ENCODE measurements at places on chromosomes 13 and 19. TPM values are rescaled to one million over a fixed set of nuclear protein-coding genes. Genes with fewer than 3 reads are reported as not detected.

- no peak for DNase-seq
These were observed 49.4 kb upstream of the DOCK9 start for GRCh38 chr13:99027260-99027659.

DNA sequence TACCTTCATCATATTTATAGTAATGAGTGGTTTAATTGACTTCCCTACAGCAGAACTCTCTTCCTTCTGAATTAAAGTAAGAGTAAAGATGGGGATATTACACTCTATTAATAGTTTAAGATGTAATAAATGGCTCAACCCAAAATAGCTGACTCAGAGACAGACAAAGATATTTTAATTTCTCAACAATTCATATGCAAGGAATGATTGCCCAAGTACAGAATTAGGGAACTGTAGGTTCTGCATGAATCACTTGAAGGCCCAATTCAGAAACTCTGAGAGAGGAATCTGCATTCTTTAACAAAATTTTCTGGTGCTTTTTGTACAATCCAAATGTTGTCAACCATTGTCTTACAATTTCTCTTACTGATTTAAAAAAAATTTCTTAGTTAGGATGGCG lies 42.9 kb upstream of the PCDH9 start:
- DNase-seq, result no peak

- DNase-seq, result no peak
These were observed 603.9 kb downstream of the DCT start for GRCh38 chr13:93875547-93875946.

DNA sequence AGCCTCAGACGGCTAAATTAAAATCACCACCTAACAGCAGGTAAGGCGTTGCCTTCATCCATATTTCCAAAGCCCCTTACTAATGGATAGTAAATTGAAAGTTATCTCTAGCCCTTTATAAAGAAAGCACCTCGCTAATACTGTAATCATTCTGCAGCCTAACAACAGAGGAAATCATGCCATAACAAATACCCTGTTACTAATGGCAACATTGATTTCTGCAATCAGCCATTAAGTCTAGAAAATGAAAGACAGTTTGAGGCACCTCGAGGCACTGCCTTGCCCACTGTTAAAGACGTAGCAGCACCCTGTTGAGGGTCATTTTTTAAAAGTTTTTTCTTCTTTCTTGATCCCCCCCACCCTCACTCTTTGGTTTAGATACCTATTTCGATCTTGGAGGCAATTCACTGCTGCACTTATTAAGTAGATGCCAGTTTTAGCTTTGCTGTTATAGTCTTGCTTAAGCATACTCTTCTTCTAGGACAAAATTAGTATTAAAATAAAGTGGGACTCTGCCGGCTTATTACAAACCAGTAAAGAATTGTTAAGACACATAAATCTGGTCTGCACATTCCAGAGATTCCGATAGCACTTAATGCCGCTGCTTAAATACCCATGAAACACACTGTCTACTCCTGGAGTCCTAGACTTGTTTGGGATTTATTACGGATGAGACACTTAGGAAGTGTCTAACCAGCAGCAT lies 74.8 kb downstream of the ZNF536 start:
- no peak for DNase-seq

DNA sequence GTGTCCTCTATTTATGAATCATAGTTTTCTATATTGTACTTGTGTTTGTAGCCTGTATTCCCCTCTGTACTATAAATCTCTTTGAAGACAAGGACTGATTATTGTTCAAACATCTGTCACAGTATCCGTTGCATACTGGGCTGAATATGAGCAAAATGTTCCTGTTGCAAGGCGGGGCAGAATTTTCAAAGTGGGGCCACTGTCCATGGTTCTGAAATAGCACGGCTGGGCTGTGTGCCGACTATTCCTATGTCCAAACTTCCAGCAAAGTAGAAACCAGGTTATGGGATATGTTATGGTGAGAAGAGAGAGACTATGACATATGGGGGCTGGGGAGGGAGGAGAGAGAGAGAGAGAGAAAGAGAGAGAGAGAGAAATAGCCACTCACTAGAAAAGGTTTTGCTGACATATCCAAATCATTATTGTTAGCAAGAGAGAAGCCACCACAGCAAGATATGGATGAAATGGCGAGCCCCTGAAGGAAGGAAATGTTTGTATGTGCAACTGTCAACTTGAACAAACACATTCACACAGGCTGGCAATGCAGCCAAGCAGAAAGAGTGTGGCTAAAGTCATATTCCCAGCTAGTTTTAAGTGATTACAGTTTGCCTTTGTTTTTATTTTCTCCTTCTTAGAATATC lies 107.0 kb upstream of the GPR12 start:
- no peak for DNase-seq

DNA sequence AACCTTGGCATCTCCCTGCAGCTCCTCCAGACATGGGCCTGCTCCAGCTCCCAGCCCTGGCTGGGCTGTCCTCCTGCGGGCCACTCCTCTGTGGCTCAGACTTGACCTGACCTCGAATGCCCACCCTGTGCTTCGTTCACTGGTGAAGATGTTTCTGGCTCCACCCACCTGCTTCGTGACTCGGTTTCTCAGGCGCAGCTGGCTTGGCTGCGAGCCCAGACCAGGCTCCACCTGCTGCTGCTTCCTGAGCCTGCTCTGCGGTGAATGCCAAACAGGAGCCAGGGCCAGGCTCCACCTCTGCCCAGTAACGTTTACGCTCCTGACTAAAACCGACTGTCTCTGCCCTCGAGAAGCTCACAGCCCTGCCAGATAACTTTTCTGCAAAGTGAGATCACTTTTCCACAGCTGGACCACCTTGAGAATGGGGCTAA lies 8.9 kb upstream of the RSPH6A start:
- DNase-seq, result no peak

- DNase-seq, result no peak
These were observed 19.8 kb downstream of the PROZ start for GRCh38 chr13:113178070-113178895.

DNA sequence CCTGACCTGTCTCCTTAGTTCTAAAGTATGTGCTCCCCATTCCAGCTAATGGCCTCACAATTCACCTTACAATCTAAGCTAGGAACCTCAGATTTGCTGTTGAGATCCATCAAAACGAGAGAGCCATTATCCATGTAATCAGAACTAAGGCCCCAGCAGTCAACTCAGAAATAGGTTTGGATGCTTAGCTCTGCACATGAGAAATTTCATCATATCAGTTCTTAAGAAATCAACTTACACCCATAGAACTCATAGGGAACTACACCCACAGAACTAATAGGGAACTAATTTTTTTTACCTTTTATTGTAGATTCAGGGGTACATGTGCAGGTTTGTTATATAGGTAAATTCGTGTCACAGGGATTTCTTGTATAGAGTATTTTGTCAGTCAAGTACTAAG lies 28.7 kb downstream of the CYSLTR2 start:
- no peak for DNase-seq

GRCh38 chr19:2374808-2375207 lies 14.7 kb downstream of the TMPRSS9 start:
- no peak for DNase-seq

GRCh38 chr13:71865874-71866334 lies 1.1 kb downstream of the DACH1 start:
- DNase-seq, result no peak

DNA sequence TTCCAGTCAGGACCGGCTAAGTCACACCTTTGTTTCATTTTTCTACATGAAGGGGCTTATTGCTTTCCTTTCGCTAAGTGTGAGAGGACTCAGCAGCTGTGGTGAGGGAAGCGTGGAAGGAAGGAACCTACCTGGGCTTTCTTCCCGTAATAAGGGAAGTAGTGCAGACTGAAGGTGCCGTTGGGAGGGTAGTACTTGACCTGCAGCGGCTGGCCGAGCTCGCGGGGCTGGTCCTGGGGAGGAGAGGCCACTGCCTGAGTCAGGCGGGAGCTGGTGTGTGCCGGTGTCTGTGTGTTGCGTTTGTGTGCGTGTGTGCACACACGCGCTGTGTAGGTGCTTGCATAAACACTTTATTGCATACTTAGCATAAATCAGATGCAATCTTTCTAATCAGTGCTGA lies 7.7 kb downstream of the ATP4B start:
- DNase-seq, result no peak

DNA sequence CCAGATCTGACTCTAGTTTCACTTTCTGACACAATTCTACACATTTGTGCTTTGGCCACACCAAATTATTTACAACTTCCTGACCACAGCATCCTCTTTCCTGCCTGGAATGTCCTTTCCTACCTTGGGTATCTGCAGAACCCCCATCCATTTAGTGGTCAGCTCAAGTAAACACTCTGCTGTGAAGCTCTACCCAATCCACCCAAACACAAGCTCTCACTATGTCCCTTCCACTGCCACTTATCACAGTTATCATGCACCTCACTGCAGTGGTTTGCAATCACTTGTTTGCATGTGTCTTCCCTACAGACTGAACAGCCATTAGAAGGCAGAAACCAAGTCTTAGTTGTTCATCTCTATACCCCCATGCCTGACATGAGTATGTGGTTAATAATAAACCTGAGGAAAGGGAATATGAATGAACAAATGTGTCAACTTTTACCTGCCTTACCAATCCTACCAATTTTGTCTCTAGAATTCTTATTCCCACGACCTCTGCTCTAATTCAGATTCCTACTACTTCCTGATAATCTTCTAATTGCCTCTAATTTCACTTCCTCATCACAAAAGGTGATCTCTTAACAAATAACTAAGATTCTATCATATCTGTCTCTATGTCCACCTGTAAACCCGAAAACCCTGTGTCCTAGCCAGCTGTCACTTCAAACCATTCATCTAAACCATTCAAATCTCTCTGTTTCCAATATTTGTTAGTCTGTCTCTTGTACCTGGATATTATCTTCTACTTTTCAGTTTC lies 25.1 kb downstream of the LNX2 start:
- DNase-seq, result no peak

PRSS57 gene
- 0.07 TPM for polyA plus RNA-seq

- DNase-seq, result no peak
These were observed 140.2 kb downstream of the KLF5 start for GRCh38 chr13:73198991-73199411.

DNA sequence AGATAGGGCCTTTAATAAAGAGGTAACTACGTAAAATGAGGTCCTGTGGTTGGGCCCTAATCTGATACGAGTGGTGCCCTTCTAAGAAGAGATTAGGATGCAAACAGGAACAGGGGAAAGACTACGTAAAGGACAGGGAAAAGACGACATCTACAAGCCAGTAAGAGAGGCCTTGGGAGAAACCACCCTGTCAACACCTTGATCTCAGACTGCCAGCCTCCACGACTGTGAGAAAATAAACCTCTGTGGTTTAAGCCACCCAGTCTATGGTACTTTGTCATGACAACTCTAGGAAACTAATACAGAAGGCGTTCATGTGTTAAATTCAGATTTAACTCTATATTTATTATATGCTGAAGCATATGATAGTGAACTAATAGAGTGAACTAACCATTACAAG lies 566.3 kb downstream of the UQCRFS1 start:
- DNase-seq, result no peak

GRCh38 chr13:109385242-109385560 lies 401.2 kb downstream of the IRS2 start:
- DNase-seq, result no peak

GRCh38 chr19:21698215-21698614 lies 69.2 kb downstream of the ZNF100 start:
- no peak for DNase-seq

CARM1 gene
- 26.6 TPM for polyA plus RNA-seq

DNA sequence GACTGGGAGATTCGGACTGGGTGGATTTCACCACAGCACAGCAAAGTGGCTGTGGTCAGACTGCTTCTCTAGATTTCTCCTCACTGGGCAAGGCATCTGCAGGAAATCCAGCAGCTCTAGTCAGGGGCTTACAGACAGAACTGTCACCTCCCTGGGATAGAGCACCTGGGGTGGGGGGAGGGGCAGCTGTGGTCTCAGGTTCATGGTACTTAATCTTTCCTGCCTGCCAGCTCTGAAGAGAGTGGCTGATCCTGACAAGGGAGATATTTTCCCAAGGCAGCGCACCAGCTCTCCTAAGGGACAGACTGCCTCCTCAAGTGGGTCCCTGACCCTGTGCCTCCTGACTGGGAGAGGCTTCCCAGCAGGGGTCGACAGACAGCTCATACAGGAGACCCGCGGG lies 212.8 kb upstream of the KLF12 start:
- no peak for DNase-seq

GPR18 gene
- polyA plus RNA-seq, result 0.73 TPM

DNA sequence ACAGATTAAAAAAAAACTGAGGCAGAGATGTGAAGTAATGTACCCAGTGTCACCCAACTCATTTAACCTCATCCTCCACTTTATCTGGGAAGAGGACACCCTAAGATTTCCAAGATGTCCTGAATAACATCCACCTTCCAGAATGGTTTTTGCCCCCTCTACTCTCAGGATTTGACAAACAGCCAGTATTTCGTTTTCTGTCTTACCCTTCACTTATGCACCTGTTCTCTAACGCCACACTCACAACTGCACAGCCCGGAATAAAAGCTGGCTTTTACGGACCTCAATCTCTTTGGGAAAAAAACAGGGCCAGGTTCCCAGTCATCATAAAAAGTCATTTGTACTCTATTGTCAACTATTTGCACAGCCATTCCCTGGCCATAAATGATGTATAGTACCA lies 21.2 kb upstream of the CEACAM6 start:
- DNase-seq, result no peak

GRCh38 chr13:21237081-21237480 lies 60.6 kb downstream of the MRPL57 start:
- no peak for DNase-seq

HS6ST3 gene
- polyA plus RNA-seq, result 0.07 TPM

DNA sequence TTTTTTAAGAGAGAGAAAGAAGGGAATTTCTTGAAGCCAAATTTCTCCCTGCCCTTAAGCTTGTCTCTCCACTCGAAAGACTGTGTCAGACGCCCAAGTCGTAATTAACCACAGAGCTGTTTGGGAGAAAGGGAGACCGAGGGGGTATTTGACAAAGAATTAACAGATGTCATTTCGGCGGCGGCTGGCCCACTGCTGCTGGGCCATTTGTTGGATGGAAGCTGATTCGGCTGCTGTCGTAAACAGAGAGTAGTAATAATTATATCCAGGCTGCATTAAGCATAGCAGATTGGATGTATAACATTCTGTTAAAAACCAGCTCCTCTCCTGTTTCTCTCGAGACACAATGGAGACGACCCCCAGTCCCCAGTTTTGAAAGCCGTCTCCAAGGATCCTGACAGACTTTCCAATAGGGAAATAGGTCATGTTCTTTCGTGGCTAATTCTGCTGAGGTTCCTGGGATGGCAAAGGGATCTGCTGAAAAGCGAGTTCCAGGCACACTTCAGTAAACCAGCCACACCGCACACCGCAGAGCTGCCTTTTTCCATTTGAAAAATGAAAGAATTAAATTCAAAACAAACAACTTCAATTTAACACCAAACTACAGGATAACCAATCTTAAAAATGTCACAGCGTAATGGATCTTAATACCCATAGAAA lies 71.5 kb downstream of the KCTD15 start:
- no peak for DNase-seq

GRCh38 chr13:25518441-25518840 lies 146.7 kb downstream of the ATP8A2 start:
- no peak for DNase-seq

MRPL34 gene
- polyA plus RNA-seq, result 93.0 TPM

C5AR1 gene
- 3.5 TPM for polyA plus RNA-seq

DNA sequence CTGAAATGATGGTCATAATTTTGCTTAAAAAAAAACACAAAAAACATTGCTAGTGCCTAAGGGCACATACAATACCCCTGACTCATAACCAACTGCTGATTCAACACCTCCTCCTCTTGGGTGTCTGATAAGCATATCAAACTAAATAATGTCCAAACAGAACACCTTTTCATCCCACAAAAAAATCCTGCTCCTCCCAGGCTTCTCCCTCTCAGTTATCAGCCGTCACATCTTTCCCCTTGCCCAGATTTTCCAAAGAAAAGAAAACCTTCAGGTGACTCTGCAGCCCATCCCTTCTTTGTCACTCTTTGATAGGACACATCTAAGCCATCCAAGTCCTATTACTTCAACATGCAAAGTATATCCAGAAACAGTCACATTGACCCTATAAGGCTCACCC lies 46.9 kb downstream of the ABCC4 start:
- no peak for DNase-seq
